ENCODE measurements at places on chromosomes 4 and X.

- H3K36me3 ChIP-seq = no peaks in the 10 kb centered on the region
- peaks cover 6% of the 10 kb centered on the region for H3K4me1 ChIP-seq
- no peak overlapping the region for H3K4me3 ChIP-seq
- no peak overlapping the region for H3K27ac ChIP-seq
Measured at GRCh38 chr4:26217961-26218676, 102.7 kb upstream of the RBPJ start.

- no peak overlapping the region for H3K27ac ChIP-seq
- no peak overlapping the region for H3K4me3 ChIP-seq
- no peaks in the 10 kb centered on the region for H3K4me1 ChIP-seq
- peaks cover 35% of the 10 kb centered on the region for H3K36me3 ChIP-seq
Measured at GRCh38 chr4:118807659-118808058, 28.3 kb downstream of the SEC24D start.

- H3K27ac ChIP-seq = no peak overlapping the region
- DNase-seq = no peak
- no peaks in the 10 kb centered on the region for H3K27me3 ChIP-seq
Measured at GRCh38 chr4:124851741-124852140, 139.2 kb upstream of the ANKRD50 start.

DNA sequence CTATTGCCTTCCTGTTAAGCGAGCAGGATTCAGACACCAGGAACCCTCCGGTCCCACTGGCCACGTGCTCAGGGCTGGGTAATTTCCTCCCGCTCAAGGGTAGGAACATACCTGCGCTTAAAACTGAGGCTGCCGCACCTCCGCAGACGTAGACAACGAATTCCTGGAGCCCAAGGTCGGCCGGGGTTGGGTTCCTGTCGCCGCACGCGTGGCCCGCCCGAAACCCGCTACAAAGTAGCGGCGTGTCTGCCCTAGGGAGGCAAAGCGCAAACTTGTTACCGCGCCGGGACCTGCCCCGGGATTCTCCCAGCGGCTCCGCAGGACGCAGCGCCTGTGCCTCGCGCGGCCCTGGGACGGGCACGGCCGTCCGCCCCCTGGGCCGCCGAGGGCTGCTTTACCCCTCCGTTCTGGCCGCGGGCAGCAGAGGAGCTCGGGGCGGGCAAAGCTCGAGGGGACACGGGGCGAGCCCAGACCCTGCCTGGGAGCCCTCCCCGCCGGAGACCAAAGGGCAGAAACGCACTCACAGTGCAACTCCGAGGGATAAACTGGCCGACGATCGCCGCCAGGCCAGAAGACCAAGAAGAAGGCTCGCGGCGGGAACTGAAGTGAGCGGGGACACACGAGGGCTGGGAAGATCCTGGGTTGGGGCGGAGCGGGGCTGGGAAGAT, at the start of gene ERVMER34-1:
TSS of gene ERVMER34-1 (minus strand) at position 607 of the 668 bp plus-strand sequence. CDS start 5,905 bp downstream, outside the sequence.
- peaks cover 8% of the 10 kb centered on the region for H3K4me1 ChIP-seq
- DNase-seq = peak; percentile 23
- H3K4me3 ChIP-seq = peak within 1 kb of the TSS; percentile 70
- no peaks in the 10 kb centered on the region for H3K36me3 ChIP-seq
- H3K27me3 ChIP-seq = peaks cover 18% of the 10 kb centered on the region

GRCh38 chr4:20326460-20326859, 74.8 kb downstream of the SLIT2 start:
- no peaks in the 10 kb centered on the region for H3K27me3 ChIP-seq
- no peak overlapping the region for H3K4me3 ChIP-seq
- no peak for DNase-seq
- peaks cover 13% of the 10 kb centered on the region for H3K4me1 ChIP-seq
- no peaks in the 10 kb centered on the region for H3K36me3 ChIP-seq

DNA sequence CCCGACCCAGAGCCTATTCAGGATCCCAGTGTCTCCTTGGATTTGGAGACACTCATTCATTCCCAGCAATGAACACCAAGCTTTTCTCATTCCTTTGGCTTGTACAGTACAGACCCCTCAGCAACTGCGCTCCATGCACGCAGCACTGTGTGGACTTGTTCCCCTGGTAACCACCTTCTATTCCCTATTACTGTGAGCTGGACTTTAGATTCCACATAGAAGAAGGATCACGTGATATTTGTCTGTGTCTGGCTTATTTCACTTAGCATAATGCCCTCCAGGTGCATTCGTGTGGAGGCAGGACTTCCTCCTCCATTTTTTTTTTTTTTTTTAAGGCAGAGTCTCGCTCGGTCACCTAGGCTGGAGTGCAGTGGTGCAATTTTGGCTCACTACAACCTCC, 106.4 kb downstream of the PHKA2 start:
- H3K4me1 ChIP-seq = peaks cover 10% of the 10 kb centered on the region
- H3K27me3 ChIP-seq = no peaks in the 10 kb centered on the region
- no peak for DNase-seq
- no peaks in the 10 kb centered on the region for H3K36me3 ChIP-seq
- H3K27ac ChIP-seq = no peak overlapping the region

- peak overlapping the region; percentile 49 for H3K4me3 ChIP-seq
- H3K27ac ChIP-seq = peak overlapping the region; percentile 70
- DNase-seq = no peak
- no peaks in the 10 kb centered on the region for H3K27me3 ChIP-seq
- peaks cover 19% of the 10 kb centered on the region for H3K36me3 ChIP-seq
Measured at GRCh38 chr4:110412354-110413065, 63.4 kb upstream of the ENPEP start.

DNA sequence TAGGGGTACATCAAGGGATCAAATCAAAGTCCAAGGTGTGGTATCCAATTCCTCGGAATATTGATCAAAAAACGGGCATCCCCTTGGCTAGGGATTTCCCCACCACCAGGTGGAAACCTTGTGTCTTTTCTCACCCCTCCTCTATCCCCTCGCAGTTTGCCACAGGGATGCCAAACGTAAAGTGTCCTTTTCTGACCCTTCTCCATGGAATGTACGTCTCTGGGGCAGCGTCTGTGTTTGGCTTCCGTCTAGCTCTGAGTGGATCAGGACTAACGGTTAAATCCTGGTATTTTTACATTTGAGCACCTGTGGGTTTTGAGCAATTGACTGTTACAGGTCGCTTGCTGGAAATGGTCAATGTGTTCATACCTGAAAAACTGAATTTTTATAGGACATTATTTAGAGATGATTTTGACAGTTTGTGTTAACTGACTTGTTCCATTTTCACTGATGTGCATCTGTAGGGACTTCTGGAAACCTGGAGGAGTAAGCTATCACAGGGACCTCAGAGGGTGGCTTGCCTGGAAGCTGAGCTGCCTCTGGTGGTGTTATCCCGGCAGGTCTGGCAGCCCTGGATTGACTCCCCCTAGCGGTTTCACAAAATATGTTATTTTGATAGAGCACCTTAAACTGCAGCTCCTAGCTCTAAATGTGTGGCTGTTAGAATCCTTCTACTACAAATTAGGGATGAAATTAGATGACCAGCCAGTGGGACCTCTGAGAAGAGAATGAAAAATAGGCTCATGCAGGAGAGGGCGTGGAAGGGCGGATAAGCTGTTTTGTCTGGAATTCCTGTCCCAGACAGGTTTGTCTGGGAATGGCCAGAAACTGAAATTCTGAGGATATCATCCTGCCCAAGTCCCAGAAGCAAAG, 8.8 kb upstream of the MGST2 start:
- no peak overlapping the region for H3K4me3 ChIP-seq
- no peak for DNase-seq
- peaks cover 15% of the 10 kb centered on the region for H3K4me1 ChIP-seq
- H3K27ac ChIP-seq = peak overlapping the region; percentile 14
- H3K36me3 ChIP-seq = no peaks in the 10 kb centered on the region

DNA sequence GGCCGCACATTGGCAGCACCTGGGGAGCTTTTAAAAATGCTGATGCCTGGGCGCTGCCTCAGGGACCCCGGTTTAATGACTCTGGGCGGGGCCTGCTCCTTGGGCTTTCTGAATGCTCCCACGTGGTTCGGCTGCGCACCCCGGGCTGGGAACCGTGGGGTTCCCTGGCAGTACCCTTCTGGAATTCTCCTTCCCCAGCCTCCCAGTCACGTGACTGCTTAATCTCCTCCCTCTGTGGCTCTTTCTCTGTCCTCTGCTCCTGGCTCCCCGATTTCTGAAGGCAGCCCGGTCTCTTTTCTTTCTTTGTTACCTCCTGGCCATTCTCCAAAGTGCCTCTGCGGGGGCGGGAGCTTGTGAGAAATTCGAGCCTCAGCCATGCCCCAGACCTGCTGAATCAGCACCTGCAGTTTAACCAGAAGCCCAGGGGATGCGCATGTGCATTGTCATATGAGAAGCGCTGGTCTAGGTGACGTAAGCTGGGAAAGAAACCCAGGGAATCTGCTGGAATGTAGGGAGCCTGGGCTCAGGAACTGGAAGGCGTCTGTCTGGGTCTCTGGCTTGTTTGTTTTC, 16.6 kb downstream of the CLCN4 start:
- peaks cover 3% of the 10 kb centered on the region for H3K36me3 ChIP-seq
- peak overlapping the region; percentile 96 for H3K27ac ChIP-seq
- no peaks in the 10 kb centered on the region for H3K27me3 ChIP-seq
- peaks cover 32% of the 10 kb centered on the region for H3K4me1 ChIP-seq
- DNase-seq = peak; percentile 67
- peak overlapping the region; percentile 49 for H3K4me3 ChIP-seq

GRCh38 chrX:39613997-39614679, 483.6 kb downstream of the BCOR start:
- peak overlapping the region; percentile 64 for H3K27ac ChIP-seq
- peaks cover 1% of the 10 kb centered on the region for H3K36me3 ChIP-seq
- no peak for DNase-seq
- peaks cover 46% of the 10 kb centered on the region for H3K4me1 ChIP-seq
- no peaks in the 10 kb centered on the region for H3K27me3 ChIP-seq
- H3K4me3 ChIP-seq = peak overlapping the region; percentile 58

DNA sequence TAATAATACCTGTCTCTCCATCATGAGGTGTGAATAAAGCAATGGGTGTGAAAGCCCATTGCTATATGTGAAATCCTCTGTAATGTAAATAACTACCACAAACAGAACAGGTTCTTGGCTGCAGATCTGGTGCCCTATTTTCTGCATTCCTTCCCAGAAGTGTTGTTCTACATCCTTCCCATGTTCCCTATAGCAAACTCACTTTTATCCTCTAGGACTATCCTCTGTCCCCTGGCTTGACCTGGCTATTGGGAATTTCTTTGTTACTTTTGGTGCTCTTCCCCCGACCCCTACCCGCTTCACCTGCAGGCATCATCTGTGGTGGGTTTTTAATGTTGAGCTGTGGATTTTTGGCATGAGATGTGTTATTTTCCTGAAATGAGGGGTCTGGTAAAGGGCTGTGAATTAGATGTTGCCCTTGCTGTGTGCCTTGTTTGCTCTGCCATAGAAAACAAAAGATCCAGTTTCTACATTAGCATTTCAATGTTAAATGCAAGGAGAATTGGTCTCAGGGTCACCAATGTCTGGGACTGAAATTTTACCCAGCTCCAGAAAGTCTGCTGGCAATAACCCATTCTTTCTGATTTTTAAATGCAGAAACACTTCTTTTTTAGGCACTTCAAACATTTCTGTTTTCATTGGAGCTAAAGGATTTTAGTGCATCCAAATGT, 13.6 kb upstream of the FREM3 start:
- no peak overlapping the region for H3K4me3 ChIP-seq
- H3K27ac ChIP-seq = no peak overlapping the region
- peaks cover 13% of the 10 kb centered on the region for H3K27me3 ChIP-seq
- H3K36me3 ChIP-seq = no peaks in the 10 kb centered on the region
- no peak for DNase-seq

GRCh38 chr4:36043901-36044300, 200.4 kb downstream of the ARAP2 start:
- DNase-seq = no peak
- H3K36me3 ChIP-seq = no peaks in the 10 kb centered on the region
- H3K27ac ChIP-seq = no peak overlapping the region
- H3K27me3 ChIP-seq = no peaks in the 10 kb centered on the region
- no peaks in the 10 kb centered on the region for H3K4me1 ChIP-seq
- H3K4me3 ChIP-seq = no peak overlapping the region

- no peaks in the 10 kb centered on the region for H3K4me1 ChIP-seq
- H3K27ac ChIP-seq = no peak overlapping the region
- no peak overlapping the region for H3K4me3 ChIP-seq
- H3K36me3 ChIP-seq = no peaks in the 10 kb centered on the region
Measured at GRCh38 chr4:65831828-65832227, 161.5 kb upstream of the EPHA5 start.

DNA sequence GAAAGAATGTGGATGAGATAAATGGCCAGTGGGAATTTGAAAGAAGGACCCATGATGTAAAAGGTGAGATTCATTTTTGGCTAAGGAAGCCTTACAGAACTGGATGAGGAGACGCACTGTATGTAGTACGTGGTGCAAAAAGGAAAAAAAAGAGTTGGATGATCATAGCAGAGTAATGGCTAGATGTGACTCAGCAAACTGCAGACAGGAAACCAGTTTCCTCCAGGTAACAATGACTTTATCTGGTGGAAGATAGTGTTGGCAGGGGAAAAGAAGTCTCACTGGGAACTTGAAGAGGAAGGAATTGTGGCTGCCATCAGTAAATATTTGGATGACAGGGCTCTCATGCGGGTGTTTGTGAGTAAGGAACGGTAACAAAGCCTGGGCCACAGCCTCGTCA, 243.2 kb downstream of the CPE start:
- H3K4me3 ChIP-seq = no peak overlapping the region
- peaks cover 5% of the 10 kb centered on the region for H3K4me1 ChIP-seq
- no peak for DNase-seq
- H3K27me3 ChIP-seq = no peaks in the 10 kb centered on the region

GRCh38 chrX:122943918-122944317, 240.2 kb upstream of the GRIA3 start:
- no peak overlapping the region for H3K27ac ChIP-seq
- DNase-seq = no peak
- H3K36me3 ChIP-seq = no peaks in the 10 kb centered on the region
- H3K27me3 ChIP-seq = no peaks in the 10 kb centered on the region

DNA sequence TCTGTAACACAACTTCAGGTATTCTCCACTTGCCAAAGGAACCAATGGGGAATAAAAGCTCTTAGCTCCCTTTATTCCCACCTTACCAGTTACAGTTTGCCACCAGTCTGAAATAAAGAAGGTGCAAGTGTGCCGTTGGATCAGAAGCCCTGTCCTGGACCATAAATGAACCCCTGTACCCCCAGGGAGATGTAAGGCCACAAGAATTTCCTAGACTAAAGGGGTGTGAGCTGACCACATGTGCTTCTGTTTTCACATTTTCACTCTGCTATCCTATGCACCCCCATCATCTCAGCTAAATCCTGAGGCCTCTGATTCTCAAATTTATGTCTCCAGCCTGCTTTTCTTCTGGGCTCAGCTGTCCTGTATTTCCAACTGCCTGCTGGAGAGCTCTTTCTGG, 221.2 kb downstream of the SPRY1 start:
- no peak overlapping the region for H3K27ac ChIP-seq
- no peak overlapping the region for H3K4me3 ChIP-seq
- H3K36me3 ChIP-seq = no peaks in the 10 kb centered on the region
- no peak for DNase-seq
- H3K27me3 ChIP-seq = no peaks in the 10 kb centered on the region

GRCh38 chr4:113979148-113979904, at the start of gene ARSJ:
ARSJ (minus strand) TSS chr4:113979647; CDS start chr4:113978834, 813 bp downstream.
- peak within 1 kb of the TSS; percentile 91 for H3K4me3 ChIP-seq
- peak within 1 kb of the TSS; percentile 82 for H3K27ac ChIP-seq
- peaks cover 18% of the 10 kb centered on the region for H3K4me1 ChIP-seq
- H3K36me3 ChIP-seq = peaks cover 2% of the 10 kb centered on the region
- peaks cover 19% of the 10 kb centered on the region for H3K27me3 ChIP-seq

DNA sequence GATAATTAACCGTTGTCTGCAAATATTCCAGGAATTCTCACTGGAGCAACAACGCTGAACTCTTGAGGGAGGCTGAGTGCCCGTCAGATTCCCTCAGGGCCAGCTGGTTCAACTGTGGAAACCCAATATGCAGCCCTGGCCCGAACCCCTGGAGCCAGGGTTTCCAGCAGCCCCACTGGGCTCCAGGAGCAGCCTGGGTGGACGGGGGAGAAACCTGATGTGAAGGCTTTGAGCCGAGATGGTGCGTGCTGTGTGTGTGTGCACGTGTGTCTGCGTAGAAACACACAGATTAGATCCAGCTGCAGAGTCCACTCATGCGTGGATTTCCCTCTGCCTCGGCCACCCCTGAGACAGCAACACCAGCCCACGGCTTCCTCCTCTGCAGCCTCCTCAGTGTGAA, 19.4 kb upstream of the SLC25A6 start:
- no peak for DNase-seq
- peaks cover 20% of the 10 kb centered on the region for H3K36me3 ChIP-seq
- H3K4me1 ChIP-seq = no peaks in the 10 kb centered on the region
